NCI-H1417 treated with DMSO at 0.1 percent for 48 hours (cell line): ENCODE measurements at places on chromosomes 6 and 20.

- no peak for DNase-seq
These were observed 17.4 kb upstream of the EEF1A1 start for GRCh38 chr6:73538116-73538779.

- no peak for DNase-seq
These were observed 513.5 kb upstream of the JARID2 start for GRCh38 chr6:14732226-14732843.

- no peak for DNase-seq
These were observed 2.5 kb upstream of the TMEM14C start for GRCh38 chr6:10720265-10720959.

DNA sequence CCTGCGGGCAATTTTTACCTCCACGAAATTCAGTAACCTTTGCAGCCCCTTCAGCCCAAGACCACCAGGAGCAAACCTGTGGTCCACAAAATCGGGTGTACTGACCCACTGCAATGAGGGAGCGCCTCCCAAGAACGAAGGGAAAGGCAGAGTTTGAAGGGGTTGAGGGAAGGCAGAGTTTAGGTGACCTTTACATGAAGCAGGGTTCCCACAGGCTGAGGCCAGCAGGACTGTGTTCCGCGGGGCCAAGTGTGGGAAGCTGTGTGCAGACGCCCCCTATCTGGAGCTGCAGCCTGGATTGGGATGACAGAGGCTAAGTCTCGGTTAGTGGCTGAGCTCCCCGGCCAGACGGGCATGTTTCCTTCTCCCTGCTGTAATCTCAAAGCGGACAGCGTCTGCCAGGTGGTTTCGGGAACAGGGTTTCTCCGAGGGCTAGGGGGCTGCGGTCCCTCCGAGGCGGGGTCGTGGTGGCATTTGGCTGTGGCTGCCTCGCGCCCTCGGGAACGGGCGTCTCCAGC is 826 bp upstream of the PYGB start:
- DNase-seq: no peak

GRCh38 chr6:83436674-83437073 is 5.8 kb upstream of the ME1 start:
- DNase-seq: no peak

DNA sequence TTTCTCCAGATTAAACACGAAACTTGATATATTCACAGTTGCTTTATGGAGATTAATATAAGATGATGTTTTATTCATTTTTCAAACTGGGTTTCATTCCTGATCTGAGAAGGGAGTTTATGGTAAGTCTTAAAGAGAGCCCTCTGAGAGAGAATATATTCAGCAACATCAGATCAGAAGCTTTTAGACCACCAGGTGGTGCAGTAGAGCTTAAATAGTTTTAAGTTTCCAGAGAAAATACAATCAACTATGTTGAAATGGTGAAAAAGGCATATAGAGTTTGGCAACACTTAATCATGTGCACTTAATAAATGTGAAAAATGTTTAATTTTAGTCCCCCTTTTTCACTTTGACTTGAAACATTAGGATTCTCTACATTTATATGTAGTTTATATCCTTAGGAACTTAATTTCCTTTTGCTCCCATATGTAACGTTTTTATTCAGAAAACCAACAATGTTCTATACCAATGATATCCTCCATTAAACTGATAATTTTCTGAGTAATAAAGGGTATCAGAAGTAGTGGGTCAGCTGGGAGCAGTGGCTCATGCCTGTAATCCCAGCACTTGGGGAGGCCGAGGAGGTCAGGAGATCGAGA is 86.4 kb upstream of the CLDN20 start:
- DNase-seq: peak; percentile 84

DNA sequence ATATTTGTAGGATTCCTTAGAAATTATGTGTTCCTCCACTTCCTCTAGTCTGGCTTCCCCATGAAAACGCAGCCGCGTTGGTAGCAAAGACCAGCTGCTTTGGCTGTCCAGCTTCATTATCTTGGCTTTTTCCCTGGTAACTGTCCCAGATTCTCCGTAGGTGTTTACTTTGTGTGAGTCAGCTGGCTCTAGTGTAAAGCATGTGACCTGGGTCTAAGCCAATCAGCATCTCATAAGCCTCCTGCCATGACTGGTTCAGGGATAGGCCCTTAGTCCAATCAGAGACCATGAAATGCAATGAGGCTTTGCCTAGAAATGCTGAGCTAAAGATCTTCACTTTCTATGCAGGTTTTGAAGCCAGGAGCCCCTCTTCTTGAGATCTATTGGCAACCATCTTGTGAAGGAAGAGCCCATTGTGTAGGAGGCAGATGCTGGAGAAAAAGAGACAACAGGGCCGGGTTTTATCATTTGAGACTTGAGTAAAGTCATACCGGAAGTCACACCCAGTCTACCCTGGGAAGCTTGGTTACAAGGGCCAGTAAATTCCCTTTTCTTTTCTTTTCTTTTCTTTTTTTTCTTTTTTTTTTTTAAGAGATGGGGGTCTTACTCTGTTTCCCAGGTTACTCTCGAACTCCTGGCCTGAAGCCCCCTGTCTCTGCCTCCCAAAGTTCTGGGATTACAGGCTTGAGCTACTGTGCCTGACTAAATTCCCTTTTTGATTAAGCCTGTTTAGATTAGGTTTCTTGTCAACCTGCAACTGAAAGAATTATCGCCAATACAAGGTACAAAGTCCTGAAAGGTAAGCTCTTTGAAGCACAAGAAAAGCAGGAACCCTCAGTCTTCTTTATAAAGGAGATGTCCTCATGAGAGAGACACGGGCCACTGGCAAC is 256.5 kb upstream of the RREB1 start:
- DNase-seq: no peak

DNA sequence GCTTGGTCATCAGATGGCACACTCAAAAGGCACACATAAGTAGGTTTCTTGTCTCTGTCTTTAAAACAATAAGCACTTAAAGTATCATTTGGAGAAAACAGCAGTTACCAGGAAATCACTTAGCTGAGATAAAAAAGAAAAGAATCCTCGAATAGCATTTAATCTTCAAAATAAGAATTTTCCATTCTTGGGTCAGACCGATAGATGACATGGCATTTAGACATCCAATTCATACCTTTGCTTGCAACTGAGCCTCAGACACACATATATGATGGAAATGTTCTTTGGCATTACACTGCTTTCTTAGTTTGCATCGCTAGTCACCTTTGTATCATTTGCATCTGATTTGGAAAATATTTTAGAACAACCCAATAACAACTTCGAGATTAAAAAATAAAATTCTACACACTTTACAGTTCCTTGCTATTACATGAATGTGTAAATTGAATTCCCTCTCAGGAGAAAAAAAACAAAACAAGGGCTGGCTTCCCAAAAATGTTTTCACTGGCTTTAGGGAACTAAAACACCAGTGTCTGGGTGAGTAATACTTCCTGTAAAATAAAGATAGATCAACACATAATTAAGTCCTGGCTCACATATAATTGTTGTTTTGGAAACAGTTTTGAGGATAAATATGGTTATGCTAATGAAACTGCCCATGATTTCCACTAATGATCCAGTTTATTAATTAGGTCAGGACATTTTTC is 1.3 kb upstream of the RNF217 start:
- DNase-seq: no peak

DNA sequence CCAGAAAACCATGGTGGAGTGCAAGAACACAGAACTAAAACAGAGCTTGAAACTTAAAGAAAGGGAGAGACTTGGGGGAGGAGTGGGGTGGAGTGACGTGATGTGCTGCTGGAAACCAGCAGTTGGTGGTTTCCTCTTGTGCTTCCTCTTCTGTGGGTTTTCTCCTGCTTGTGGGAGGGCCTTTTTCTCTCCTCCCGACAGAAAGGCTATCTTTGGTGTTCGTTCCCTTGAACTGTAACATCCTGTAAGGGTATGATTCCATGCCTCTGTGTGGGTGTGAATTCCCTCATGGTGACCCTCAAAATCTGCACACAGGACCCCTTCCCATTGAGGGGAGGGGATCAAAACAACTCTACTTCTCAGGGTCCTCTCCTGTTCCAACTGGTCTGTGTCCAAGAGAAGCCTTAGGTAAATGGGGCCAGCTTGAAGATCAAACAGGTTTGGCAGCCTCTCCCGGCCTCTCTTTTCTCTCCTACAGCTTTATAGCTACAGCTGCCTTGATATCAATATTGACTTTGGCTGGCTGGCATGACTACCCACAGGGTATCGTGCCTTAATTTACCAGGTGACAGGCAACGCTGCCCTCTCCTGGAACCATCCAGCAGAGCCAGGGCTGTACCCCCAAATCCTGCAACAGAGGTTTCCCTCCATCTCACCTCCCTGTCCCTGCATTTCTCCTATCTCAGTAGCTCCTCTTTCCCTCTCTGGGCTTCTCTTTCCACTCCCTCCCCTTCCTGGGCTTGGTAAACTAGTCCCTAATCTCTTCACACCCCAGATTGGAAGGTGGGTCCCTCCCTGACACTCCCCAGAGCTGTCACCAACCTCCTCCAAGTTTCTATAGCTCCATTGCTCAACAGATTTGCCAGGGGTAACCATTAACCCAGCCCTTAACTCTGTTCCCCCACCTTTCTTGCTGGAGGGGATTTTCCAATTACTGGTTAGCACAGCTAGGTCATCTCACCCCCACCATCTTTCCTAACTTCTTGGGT is 1.5 kb upstream of the MSH5 start:
- peak; percentile 80 for DNase-seq

GRCh38 chr6:44131892-44132291 is 4.5 kb downstream of the TMEM63B start:
- DNase-seq: no peak

GRCh38 chr20:10270630-10271029 is 52.0 kb downstream of the SNAP25 start:
- no peak for DNase-seq

- no peak for DNase-seq
These were observed 17.1 kb downstream of the RPRD1B start for GRCh38 chr20:38050686-38051085.
